ENCODE measurements at places on chromosomes 16 and 17. TPM values are rescaled to one million over a fixed set of nuclear protein-coding genes. Genes with fewer than 3 reads are reported as not detected.

- DNase-seq = no peak
Observed at GRCh38 chr17:53492532-53492931, 330.2 kb upstream of the KIF2B start.

- no peak for DNase-seq
Observed at GRCh38 chr16:22093996-22094395, 1.7 kb downstream of the VWA3A start.

DNA sequence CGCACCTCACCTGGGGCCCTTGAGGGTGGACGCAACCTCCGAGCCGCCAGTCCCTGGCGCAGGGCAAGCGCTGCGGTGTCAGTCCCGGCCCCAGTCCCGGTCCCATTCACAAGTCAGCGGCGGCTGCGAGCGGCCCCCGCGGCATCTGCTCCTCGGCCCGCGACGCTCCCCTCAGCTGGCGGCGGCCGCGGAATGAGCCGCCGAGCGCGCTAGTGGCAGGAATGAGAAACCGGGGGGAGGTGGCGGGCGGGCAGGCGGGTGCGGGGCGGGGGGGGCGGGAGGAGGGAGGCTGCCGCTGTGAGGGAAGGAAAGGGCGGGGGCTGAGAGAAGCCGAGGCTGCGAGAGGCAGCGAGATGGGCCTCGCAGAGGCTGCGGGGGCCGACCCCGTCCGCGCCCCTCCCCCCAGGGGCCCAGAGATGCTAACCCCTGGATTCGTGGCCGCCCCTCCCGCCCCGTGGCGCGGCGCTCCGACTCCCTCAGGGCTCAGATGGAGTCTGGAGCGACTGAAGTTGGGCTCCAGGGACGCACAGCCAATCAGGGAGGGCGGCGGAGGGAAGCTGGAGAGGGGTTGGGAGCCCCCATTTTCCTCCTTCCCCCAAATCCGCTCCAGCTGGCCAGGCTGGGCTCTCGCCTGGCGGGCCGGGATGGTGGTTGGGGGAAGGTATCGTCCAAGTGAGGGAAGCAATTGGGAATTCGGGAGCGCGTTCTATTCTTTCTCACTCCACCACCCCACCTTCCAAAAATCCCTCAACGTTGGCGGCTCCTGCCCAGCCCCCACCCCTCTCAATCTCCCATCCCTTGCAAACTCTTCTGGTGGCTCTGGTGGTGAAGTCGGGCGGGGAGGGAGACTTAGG is at the start of gene CDH11:
Gene CDH11, minus strand, starts transcription at position 194 of the 854 bp plus-strand sequence. CDS start 117,194 bp downstream, outside the sequence.
- DNase-seq = peak; percentile 38

The SLC35G6 gene
- not detected for total RNA-seq

DNA sequence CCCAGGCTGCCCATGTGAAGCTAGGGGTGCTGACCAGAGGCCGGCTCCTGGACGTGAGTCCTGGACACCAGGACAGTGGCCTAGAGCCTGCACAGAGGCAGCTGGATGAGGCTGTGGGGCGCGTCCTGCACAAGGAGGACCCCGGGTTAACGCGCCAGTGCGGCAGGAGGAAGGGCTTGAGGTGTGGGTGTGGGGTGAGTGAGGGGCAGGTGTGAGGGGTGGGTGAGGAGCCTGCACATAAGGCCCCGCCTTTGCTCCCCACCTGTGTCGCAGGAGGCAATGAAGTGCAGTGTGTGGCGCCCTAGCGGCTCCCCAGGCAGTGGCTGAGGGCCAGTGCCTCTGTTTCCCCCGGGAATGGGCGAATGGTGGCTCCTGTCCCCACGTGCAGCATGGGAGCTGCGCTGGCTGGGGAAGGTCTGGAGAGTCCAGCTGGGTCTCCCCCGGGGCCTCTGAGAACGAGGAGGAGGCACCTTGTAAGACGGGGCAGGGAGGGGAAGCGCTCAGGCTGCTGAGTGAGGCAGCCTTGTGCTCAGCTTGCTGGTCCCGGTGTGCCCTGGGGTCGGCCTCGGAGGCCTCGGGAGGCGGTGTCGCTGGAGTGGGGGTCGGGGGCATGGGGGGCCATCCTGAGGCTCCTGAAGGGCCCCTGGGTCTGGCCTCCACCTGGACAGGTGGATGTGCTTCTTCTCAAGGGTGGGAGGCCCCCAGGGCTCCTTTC is 3.2 kb downstream of the CD7 start:
- no peak for DNase-seq

- DNase-seq = no peak
Observed at GRCh38 chr16:49835161-49835777, 20.6 kb downstream of the ZNF423 start.

- DNase-seq = no peak
Observed at GRCh38 chr16:85689285-85689949, 663 bp upstream of the GINS2 start.

DNA sequence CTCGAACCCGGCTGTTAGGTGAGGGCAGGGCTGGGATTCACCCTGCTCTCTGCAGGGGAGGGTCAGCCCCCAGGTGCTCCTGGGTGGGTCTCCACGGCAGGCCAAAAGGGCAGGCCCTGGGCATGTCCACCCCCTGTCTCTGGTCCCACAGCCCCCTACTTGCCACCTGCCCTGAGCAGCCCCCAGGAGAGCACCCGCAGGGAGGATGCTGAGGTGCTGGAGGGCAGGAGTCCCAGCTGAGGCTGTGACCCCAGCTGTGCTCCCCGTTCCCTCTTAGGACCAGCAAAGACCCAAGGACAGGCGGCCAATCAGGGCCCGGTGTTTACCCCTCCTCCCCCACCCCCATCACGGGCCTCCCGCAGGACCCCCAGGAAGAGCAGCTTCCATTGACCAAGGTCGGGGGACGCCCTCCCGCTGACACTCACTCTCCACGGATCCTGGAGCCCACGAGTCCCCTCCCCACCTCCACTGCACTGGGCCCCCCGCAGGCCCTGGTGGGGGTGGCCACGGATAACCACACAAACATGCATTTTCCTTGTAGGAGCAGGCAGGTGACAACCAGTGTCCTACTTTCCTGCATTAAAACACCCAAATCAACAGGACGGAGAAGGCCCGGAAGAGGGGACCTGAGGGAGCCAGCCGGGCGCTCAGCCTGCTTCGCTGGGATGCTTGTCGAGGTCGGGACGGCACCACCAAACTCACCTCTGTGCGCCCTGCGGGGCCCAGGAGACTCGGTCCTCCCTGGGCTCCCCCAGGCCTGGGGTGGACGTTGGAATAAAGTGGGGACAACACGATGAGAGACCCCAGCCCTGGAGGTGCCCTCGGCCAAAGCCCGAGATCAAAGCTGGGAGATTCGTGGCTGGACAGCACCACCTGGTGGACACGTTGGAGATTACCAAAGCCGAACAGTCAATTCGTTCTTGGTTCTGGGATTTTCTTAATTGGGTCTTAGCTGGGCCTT is 22.5 kb upstream of the ENPP7 start:
- DNase-seq = peak; percentile 54

- no peak for DNase-seq
Observed at GRCh38 chr17:40105861-40106759, 5.7 kb upstream of the NR1D1 start.

GRCh38 chr17:6843241-6843880 is 11.8 kb upstream of the TEKT1 start:
- DNase-seq = no peak

DNA sequence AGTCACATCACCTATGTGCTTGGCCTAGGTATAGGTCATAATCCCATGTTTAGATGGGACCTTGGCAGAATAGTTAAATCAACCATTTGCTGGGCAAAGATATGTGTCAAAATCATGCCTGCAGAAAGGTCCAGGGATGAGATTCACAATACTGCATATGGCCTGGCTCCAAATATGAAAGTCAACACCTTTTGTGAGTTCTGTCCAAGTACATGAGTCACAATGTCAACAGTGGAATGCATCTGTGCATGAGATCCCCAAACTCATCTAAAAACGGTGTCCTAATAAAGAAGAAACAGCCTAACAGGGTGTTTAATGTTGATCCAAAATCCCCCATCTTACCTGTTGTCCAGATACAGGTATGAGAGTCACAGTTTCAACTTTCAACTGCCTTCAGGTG is 1847.5 kb downstream of the TP53TG3F start:
- no peak for DNase-seq

GRCh38 chr17:38606646-38607611 is 1.2 kb upstream of the SRCIN1 start:
- no peak for DNase-seq

The CENPN gene
- 4.9 TPM for total RNA-seq

DNA sequence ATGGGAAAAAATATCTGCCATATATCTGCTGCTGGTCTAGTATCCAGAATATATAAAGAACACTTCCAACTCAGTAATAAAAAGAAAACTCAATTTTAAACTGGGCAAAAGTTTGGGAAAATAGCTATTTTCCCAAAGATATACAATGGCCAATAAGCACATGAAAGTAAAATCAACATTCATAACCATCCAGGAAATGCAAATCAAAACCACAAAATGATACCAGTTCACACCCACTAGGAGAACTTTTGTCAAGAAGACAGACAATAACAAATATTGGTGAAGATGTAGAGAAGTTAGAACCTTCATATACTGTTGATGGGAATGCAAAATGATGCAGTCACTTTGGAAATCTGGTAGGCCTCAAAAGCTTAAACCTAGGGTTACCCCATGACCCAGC is 33.4 kb upstream of the RPRML start:
- DNase-seq = no peak

DNA sequence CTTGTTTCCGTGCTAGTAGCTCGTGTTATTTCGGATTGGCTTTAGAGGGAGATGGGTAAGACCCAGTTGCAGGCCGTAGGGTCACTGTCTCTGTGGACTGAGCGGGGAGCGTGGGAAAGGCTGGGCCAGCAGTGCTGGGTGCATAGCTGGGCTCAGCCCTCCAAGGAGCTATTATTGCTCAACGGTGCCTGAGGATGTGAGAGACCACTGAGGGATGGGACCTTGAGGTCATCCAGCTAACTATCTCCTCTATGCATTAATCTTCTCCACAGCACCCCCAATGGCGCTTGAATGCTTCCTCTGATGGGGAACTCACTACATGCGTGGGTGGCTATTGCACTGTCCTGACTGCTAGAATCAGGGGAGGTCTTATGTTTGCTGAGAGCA is 126.1 kb upstream of the FOXF1 start:
- DNase-seq = no peak

The ATP2A1 gene
- total RNA-seq = 3.2 TPM

GRCh38 chr16:13672196-13672595 is 247.8 kb upstream of the ERCC4 start:
- DNase-seq = no peak

The FNDC8 gene
- not detected for total RNA-seq

DNA sequence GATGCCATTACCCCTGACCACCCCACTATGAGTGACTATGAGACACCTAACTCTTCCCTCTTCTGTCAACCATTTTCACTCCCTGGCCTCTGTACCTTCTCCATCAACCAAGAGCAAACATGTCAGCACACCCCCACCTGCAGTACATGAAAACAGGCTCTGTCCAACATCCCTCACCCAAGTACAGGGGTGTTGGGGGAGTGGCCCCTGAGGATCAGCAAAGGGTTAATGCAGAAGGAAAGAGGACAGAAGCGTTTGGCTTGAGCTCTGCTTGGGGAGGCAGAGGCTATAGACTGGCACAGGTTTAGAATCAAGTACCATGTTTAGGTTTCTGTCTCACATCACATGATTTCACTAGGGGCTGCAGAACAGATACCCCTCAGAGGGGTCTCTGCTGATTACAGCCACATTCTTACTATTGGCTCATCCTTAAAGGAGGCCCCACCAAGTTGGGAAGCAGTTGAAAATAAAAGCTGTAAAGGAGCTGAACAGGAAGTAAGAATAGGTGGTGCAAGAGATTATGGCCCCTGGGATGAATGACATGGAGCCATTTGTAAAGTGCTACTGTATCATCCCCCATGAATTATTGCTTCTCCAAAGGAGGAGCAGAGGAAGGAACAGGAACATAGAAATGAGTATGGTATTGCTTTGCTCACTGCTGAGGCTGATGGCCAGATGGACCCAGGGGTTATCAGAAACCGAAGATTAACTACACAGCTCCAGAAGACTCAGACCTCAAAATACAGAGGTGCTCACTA is 2.4 kb upstream of the PSMC3IP start:
- DNase-seq = no peak

DNA sequence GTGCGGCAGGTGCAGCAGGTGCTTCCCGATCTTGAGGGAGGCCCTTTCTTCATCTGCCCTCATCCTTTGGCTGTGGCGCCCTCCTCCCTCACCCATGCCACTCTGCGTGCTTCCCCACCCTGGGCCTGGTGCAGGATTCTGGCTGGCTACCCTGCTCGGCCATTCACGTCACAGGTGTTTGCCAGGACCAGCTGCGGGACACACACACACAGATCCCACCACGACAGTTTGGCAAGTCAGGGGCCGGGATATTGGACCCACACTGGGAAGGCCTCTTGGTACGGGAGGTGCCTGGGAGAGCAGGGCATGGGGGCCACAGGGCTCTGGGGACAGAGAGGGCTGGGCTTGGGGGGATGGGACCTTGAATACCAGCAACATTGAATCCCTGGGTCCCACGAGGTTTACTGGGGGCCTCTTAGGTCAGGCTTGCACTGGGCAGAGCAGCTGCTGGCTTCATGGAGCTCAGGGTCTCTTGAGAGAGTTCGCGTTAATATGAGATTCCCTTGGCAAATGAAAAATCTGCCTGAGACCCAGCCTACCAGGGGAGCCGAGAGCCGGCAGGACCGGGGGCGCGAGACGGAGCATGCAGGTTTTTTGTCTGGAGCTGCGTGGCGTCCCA is 15.1 kb downstream of the ADCY7 start:
- no peak for DNase-seq

GRCh38 chr17:27398691-27399090 is 57.6 kb upstream of the KSR1 start:
- no peak for DNase-seq

DNA sequence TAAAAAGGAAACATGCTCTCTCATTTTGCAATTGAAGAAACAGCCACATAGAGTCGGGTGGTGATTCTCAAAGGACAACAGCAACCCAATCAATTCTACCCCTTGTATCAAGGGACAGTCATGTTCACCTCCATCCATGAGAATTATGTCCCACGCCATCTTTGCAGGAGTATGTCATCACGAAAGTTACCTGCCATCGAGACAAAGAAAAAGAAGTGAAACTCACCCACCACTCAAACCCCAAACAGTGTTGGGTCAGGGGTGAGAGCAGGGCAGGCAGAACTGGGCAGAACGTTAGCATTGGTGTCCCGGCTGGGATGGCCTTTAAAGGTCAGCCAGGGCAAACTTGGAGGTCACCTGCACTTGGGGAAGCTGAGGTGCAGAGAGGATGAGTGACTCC is 24.2 kb upstream of the HNF1B start:
- no peak for DNase-seq

- no peak for DNase-seq
Observed at GRCh38 chr16:1020091-1020399, 38.5 kb downstream of the SOX8 start.

DNA sequence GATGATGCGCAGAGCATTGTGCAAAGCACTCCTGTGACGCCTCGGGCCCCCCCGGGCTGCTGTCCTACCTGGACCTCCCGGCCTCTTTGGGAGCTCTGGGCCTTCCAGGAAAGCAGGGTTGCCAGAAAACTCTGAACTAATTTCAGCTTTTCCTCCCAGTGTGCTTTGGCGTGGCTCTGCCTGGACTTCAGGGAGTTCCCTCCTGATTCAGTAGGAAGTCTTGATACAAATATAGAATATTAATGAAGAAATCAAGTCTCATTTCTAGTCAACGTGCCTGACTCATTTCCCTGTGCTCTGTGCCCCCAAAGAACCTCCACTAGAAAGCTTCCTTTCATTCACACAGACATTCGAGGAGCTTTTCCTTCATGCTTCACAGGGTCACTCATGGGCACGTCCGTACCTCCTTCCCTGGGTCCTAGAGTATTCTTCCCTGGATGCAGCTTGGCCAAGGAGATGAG is 84.0 kb upstream of the NOL11 start:
- no peak for DNase-seq

The EVI2B gene
- total RNA-seq = 1.4 TPM

- no peak for DNase-seq
Observed at GRCh38 chr16:81094771-81095251, 1.4 kb downstream of the GCSH start.
